ENCODE measurements at places on chromosomes 12 and 14.

DNA sequence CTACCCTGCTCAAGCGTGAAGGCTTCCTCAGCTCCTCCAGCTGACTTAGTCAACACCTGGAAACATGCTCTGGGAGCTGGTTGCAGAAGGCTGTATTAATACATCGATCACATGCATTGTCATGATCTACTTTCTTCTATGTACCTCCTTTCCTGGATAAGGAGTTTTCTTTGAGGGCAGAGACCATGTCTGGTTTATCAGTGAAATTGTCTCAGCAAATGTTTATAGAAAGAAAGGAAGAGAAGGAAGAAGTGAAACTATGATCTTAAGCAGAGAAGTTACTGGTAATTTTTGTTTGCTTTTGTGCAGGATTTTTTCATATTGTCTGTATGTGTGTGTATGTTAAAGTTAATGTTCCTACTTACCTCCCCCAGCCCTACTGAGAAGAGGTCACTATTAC lies 4.5 kb downstream of the DYRK4 start:
- no peak overlapping the region for H3K27ac ChIP-seq
- no peaks in the 10 kb centered on the region for H3K36me3 ChIP-seq
- no peaks in the 10 kb centered on the region for H3K27me3 ChIP-seq
- no peak for DNase-seq
- H3K4me1 ChIP-seq, result no peaks in the 10 kb centered on the region

GRCh38 chr12:121128908-121129810 lies 3.5 kb upstream of the P2RX7 start:
- H3K4me3 ChIP-seq, result peak overlapping the region; percentile 64
- peak; percentile 81 for DNase-seq
- H3K36me3 ChIP-seq, result no peaks in the 10 kb centered on the region
- H3K27me3 ChIP-seq, result no peaks in the 10 kb centered on the region

GRCh38 chr14:83312511-83312910 lies 1778.9 kb upstream of the SEL1L start:
- no peak for DNase-seq
- no peaks in the 10 kb centered on the region for H3K4me1 ChIP-seq
- H3K36me3 ChIP-seq, result no peaks in the 10 kb centered on the region
- H3K27me3 ChIP-seq, result no peaks in the 10 kb centered on the region
- no peak overlapping the region for H3K27ac ChIP-seq

DNA sequence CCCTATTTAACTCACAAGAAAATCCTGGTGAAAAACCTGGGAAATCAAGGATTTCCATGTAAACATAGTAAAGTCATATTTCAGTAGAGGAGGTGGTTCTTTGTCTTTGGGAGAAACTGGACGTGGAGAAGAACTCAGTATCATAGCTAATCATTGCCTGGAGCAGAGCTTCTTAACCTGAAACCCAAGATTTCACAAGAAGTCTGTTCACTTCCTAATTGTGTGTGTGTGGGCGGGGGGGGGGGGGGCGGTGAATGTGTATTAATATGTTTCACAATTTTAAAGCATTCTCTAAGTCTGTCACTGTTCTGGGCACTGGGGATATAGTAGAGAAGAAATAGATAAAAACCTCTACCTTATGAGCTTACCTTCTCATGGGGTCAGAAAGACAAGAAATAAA lies 96.7 kb upstream of the PPP4R3A start:
- no peak overlapping the region for H3K27ac ChIP-seq
- no peaks in the 10 kb centered on the region for H3K27me3 ChIP-seq
- H3K4me1 ChIP-seq, result no peaks in the 10 kb centered on the region
- no peaks in the 10 kb centered on the region for H3K36me3 ChIP-seq
- no peak for DNase-seq
- H3K4me3 ChIP-seq, result no peak overlapping the region

- no peaks in the 10 kb centered on the region for H3K4me1 ChIP-seq
- H3K27me3 ChIP-seq, result no peaks in the 10 kb centered on the region
- no peak overlapping the region for H3K27ac ChIP-seq
Observed at GRCh38 chr14:33529787-33530757, 420.8 kb downstream of the EGLN3 start.

DNA sequence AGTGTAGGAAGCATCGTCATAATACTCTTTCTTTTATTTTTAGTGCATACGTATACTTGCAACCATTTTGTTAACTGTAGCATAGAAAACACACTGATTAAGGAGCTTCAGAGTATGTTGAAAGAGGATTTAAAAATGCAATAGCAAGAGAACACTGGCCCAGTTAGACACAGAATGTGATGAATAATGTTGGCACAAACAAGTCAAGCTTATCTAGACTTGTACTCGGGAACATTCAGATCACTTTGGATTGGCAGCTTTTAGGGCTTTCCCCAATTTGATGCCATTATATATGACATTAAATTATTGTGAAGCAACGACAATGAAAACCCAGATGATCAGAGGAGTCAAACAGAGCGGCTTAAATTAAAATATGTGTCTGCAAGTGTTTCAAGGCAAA lies 468.1 kb downstream of the PRKD1 start:
- no peaks in the 10 kb centered on the region for H3K4me1 ChIP-seq
- H3K27me3 ChIP-seq, result no peaks in the 10 kb centered on the region
- no peak for DNase-seq

DNA sequence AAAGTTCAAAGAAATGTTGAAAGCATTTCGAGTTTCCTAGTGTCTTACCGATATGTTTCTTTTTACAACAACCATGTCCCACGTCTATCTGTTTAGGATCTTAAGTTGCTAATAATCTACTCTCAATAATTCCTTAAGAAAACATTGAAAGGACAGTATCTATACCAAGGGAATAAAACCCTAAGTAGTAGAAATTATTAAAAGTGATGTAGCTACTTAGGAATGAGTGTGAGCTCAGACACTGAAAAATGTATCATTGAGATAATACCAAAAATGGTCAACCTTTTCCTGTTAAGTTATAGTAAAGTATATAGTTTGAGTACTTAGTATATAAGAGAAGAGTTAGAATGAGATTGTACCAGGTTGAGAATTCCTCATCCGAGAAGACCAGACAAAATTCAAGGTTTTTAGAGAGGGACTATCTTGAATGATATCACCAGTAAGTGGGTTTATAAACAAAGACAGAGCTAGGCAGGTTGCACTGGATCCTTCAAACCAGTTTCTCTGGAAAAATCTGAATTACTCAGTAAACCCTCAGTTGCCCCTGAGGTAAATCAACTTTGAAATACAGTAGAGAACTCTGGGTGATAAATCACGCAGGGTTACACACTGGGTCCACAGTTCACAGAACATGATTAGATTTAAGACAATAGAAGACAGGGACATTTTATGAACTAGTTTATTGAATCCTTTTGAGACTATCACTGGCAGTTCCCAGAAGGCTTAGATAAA lies 96.8 kb downstream of the ERGIC2 start:
- no peak overlapping the region for H3K4me3 ChIP-seq
- H3K27me3 ChIP-seq, result no peaks in the 10 kb centered on the region
- DNase-seq, result no peak

GRCh38 chr12:114406316-114406983 lies 506 bp upstream of the TBX5 start:
- H3K4me1 ChIP-seq, result no peaks in the 10 kb centered on the region
- no peak overlapping the region for H3K27ac ChIP-seq
- DNase-seq, result no peak
- peaks cover 15% of the 10 kb centered on the region for H3K27me3 ChIP-seq

DNA sequence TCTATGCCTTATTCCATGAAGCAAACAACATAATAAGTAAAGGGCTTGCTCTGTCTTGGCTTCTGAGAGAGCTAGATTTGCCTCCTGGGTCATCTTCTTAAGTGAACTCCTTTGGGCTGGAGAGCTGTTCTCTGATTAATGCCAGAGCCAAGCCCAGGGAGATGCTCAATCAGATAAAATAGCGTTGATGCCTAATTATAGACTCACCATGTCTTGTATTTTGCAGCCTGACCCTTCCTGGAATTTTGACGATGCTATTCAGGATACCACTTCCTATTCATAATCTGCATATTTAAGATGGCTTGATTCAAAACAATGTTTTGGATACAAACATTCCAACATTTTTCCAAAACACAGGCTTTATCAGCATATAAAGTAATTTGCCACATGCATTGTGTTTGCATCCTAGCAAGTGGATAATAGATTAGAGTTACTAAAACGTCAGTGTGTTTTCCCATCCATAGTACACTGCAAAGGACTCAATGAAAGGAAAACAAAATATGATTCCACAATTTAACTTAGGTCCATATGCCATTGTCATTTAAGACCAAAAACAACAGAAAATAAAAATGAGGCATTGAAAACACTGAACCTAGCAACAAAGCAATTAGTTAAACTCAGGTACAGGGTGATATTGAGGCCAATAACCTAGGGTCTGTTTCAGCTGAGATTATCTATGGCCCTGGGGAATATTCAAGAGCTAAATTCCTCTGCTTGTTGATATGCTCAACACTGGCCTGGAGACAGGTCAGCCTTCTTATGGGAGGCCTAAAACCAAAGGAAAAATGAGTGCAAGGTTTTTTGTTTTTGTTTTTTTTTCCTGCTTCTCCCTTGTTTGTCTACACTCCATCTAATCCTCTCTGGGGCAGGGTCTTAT lies 184.2 kb upstream of the FOXN3 start:
- no peak overlapping the region for H3K27ac ChIP-seq
- H3K27me3 ChIP-seq, result no peaks in the 10 kb centered on the region
- H3K4me1 ChIP-seq, result peaks cover 26% of the 10 kb centered on the region
- no peak for DNase-seq
- H3K36me3 ChIP-seq, result no peaks in the 10 kb centered on the region

DNA sequence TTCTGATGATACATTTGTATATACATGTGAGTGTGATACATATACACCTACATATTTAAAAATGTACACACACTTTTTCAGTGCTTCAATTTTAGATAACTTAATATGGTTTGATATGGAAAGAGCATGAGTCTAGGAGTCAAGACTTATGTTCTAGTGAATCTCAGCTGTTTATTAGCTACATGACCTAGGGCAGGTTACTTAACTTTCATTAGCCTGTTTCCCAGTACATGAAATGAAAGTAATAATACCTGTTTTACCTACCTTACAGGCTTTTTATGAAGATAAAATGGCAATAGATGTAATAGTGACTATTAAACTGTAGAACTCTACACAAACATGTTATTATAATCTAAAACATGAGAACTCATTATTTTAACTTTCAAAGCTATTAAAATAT lies 39.5 kb downstream of the KIF21A start:
- no peak overlapping the region for H3K4me3 ChIP-seq
- no peak overlapping the region for H3K27ac ChIP-seq
- no peaks in the 10 kb centered on the region for H3K36me3 ChIP-seq
- peaks cover 4% of the 10 kb centered on the region for H3K4me1 ChIP-seq

DNA sequence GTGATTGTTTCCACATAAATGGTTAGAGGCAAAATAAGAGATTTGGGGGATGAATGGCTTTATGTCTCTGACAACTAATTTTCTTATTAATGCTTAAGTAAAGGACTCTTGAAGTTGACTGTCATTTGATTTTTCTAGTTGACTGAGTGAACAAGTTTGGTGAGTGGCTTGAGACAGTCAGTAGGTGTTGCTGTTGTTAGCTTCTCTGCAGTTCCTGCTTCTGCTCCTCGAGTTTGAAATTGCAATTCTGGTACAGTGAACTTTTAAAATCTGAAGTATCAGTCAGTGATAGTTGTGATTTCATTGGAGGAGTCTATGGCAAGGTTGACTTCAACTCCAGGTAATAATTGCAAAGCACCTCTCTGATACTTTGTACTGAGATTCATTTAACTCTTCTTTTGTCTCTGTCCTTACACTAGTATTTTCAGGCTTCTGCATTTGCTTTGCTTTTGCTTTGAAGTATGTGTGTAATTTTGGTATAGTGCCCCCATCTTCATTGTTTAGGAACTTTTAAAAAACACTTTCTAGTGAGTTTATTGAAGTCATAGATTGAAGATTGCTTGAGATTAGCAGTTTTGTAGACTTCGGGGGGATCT lies 415.5 kb downstream of the PCNX1 start:
- peak; percentile 35 for DNase-seq
- peaks cover 12% of the 10 kb centered on the region for H3K4me1 ChIP-seq
- no peaks in the 10 kb centered on the region for H3K27me3 ChIP-seq

DNA sequence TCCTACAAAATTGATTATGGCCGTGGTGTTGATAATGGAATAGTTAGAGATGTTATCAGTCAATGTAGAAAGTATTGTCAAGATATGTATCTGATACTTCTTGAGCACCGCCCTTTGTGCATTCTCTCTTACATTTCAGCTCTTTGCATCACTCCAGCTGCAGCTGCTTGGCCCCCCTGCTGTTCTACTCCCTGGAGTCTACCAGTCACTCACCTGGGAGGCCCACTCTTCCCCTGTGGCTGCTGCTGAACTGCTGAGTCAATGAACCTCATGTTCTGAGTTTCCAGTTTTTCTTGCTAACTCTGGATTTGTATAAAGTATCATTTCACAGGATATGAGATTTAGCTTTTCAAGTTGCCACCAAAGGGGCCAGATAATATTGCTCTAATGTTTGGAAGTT lies 312.8 kb upstream of the SLC16A7 start:
- H3K4me3 ChIP-seq, result no peak overlapping the region
- H3K27me3 ChIP-seq, result no peaks in the 10 kb centered on the region
- no peaks in the 10 kb centered on the region for H3K4me1 ChIP-seq
- no peak overlapping the region for H3K27ac ChIP-seq

DNA sequence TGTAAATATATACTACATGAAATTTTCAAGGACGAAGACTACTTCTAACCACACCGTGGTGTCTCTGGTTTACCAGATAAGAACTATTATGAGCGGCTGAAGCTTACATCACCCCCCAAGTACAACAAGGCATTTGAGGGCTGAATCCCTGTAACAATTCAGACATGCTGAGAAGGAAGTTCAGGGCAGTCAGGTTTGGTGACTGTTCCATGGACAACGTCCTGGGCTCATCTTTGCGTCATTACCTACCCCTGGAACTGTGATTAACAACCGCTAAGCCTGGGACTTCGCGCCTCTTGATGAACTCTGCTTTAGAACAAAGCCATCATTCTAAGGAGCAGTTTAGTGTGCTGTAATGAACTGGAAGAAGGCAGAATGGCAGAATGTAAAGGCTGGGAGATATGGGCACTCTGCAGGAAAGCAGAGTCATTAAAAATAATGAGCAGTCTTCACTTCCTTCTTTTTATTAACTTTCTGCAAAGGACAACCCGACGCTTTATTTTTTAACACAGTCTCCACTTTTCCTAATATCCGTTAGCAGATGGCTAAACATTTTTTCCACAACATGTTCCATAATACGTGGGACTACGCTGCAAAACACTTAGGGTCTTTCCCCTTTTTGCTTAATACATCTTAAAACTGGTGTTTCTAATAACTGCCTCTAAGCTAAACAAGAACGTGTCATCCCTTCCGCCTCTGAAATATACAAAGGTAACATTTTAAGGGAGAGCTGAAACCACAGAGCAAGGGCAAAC lies 263.2 kb downstream of the ADAMTS20 start:
- DNase-seq, result no peak
- H3K4me3 ChIP-seq, result no peak overlapping the region
- no peaks in the 10 kb centered on the region for H3K36me3 ChIP-seq
- no peaks in the 10 kb centered on the region for H3K4me1 ChIP-seq
- H3K27me3 ChIP-seq, result no peaks in the 10 kb centered on the region

DNA sequence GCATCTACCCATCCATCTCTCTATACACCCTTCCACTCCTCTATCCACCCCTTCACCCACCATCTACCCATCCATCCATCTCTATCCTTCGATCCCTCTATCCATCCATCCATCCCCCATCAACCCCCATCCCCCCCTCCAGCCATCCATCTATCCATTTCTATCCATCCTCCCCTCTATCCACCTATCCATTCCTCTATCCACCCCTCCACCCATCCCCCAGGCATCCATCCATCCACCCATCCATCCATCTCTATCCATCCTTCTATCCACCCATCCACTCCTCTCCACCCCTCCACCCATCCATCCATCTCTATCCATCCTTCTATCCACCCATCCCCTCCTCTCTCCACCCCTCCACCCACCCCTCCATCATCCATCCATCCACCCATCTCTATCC lies 17.5 kb upstream of the GPR132 start:
- H3K27ac ChIP-seq, result no peak overlapping the region
- H3K36me3 ChIP-seq, result no peaks in the 10 kb centered on the region
- no peaks in the 10 kb centered on the region for H3K27me3 ChIP-seq
- DNase-seq, result no peak
